SHP77 (cell line): ENCODE measurements at places on chromosomes 16 and 17.

DNA sequence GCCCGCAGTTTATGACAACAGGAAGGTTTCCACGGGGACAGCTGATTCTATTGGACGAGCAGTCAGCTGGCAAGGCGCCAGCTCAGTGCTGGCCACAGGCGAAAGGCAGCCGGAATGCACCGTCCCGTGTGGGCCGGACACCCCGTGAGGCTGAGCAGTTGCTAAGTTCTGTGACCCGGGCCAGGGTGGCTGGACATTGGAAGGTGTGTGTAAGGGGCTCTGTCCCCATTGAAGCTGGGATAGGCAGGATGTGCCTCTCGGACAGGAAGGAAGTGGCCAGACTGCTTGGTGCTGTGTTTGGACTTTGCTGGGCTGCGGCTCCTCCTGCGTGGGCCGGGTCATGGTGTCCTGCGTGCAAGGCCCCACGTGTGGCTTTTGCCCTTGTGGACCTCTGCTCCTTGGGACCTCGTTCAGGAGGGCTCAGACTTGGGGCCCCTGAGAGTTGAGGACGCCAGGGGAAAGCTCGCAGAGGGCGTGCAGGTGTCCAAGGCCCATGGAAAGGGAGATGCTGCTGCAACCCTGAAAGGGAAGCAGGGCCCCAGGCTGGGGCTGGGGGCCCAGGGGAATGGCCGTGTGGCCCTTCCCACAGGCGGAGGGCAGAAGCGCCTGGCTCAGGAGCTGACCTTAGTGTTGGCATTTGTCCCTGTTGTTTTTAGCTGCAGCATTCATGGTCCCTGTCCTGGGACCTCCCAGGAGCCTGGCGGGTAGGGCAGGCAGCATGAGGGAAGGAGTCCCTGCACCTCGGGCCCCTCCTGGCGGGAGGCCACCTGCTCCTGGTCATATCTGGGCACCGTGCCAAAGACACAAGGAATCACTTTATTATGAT, 10.0 kb downstream of the BAIAP2 start:
- DNase-seq: peak; percentile 87

DNA sequence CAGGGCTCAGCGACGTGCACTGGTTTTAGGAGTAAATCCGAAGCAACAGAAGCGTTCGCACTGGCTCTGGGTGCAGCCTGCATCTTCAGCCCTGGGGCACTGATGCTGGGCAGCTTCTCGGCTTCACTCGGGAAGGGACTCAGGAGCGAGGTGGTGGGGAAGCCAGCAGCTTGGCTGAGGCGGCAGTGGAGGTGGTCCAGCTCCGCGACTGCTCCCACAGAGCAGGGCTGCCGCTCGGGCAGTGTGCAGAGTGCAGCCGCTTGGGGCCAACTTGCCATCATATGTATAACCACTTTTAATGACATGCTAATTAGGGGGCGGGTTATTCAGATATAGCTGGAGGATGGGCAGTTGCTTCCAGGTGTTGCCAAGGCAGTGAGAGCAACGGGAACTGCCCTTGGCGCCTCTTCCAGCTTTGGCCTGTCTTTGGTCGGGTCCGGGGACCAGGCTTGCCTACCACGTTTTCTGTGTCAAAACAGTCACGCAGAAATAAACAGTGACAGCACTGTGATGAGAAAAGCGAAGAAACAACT, 26.7 kb downstream of the METRNL start:
- no peak for DNase-seq

DNA sequence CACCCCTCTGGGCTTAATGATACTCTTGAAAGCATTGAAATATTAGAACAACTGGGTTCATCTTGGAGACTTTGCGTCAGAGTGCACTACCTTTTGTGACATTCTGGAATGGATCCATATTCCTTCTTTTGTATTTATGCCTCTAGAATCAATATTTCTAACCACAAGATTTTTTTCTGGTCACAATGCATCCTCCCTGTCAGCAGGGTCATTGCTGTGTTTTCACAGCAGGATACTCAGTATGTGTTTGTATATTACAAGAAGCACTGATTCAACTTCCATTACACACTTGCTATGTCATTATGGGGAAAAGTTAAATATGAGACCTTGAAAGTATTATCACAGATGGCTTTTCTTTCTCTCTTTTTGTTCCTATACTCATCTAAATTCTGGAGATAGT, 370.0 kb downstream of the HS3ST3B1 start:
- no peak for DNase-seq

- DNase-seq: peak; percentile 48
Observed at GRCh38 chr17:40086150-40087044, 14.0 kb downstream of the NR1D1 start.

DNA sequence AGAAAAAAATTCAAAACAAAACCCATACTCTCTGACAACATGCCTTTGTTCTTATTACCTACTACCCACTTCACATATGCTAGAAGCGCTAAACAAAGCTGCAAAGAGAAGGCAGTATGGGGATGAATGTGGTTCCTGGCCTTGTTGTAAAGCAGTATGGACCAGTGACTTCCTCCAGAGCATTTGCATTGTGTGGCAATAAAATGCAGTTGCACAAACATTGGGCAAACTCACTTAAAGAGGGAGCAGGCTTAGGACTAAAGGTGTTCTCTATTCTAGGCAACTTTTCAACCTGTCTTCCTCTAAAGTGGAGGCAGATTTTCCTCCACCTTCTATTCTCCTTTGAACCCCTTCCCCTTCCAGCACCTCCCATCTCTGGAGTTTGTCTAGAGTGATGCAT, 17.1 kb downstream of the TMIGD1 start:
- no peak for DNase-seq

GRCh38 chr17:67520916-67521774, 144.1 kb downstream of the PITPNC1 start:
- no peak for DNase-seq

GRCh38 chr17:44604116-44604761, 47.0 kb downstream of the FZD2 start:
- no peak for DNase-seq

DNA sequence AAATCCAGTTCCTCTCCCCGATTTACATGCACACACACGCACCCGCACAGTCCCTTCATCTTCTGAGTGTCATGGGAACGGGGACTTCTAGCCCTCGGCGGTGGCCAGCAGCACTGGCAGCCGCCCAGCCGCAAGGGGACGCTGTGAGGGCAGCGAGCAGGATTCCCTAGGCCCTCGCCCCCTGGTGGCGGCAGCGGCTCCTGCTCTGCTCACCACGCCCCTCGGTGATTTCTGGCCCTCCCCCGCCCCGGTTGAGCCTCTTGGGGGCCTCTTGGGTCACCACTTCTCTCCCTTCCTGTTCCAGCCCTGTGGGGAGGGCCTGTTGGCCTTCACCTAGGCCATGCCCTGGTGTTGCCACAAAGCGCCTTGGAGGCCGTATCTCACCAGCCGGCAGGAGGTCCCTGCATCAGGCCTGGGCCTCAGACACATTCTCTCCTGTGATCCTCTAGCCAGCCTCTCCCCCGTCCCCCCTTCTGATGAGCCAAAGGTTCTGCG, 75.2 kb upstream of the KSR1 start:
- DNase-seq: peak; percentile 77

DNA sequence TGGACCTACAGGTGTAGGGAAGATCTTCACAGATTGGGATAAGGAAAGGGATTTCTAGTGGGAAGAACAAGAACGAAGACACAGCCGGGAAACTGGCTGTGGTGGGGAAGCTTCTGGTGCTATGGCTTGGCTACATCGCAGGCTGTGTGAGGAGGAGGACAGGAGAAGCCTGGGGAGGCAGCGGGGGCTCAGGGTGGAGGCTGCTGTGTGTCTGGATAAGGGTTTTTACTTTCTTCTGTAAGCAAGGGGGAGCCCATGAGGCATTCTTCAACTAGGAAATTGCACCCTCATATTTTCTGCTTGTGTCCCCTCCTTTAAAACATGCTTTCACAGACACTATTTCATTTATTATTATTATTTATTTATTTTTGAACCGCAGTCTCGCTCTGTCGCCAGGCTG, 2.9 kb upstream of the RHBDF2 start:
- no peak for DNase-seq

- DNase-seq: no peak
Observed at GRCh38 chr16:10608687-10609401, 28.4 kb upstream of the EMP2 start.

- DNase-seq: no peak
Observed at GRCh38 chr17:66230922-66231591, 1.8 kb upstream of the APOH start.

DNA sequence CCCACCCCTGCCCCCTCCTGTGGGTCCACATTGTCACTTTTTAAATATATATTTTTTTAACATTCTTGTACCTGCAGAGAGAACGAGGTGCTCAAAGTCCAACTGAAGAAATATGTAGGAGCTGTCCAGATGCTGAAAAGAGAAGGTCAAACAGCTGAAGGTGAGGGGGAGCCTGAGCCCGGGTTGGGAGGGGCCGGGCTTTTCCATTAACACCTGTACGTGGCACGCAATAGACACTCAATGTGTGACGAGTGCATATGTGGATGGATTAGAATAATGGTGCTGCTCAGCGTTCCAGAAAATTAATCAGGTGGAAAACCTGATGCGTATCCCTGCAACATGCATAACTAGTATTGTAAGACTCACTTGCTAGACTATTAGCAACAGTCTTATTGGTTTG, 223.0 kb downstream of the SNX29 start:
- no peak for DNase-seq

DNA sequence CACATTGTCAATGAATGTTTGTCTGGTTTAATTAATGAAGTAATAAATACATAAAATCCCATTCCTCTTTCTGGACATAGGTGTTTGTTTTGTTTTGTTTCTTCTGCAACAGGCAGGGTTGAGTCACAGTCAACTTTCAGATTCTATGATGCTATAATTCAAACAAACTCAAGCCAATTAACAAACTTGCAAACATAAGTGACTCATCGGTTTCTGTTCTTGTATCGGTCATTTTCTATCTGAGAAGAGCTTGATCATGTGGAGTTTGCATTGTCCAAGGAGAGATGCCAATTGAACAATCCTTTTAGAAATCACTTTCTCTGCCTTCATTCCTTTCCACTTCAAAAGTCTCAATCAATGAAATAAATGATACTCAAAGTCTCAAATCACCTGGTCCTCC, 294.2 kb upstream of the C16orf82 start:
- DNase-seq: peak; percentile 25

DNA sequence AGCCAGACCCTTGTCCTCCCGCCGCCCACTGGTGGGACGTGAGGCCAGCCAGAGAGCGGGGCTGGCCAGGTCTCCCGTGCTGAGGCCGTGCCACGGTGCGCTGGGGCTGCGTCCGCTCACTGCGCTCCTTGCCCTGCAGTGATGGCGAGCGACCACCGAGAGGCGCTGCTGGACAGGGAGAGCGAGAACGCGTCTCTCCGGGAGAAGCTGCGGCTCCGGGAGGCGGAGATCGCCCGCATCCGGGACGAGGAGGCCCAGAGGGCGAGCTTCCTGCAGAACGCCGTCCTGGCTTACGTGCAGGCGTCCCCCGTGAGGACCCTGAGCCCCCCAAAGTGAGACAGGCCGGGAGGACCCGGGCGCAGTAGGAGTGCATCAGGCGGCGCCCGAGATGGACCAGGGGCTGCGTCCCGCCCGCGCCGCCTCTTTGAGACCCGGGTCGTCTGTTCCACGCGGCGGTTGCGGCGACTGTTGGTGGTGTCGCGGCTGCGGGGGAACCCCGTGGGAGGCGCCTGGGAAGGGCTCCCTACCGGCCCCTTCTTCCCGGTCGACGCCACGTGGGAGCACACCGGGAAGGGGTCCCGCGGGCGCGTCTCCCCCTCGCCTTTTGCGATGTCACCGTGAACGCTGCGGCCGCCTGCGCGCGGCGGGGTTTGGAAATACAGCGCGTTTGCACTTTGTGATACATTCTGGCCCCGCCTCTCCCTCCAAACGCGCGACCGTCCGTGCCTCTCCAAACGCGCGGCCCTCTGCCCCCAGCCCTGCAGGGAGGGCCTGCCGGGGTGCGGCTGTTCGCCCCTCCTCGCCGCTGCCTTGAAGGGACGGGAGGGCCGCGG, 792 bp upstream of the RAC3 start:
- peak; percentile 75 for DNase-seq

DNA sequence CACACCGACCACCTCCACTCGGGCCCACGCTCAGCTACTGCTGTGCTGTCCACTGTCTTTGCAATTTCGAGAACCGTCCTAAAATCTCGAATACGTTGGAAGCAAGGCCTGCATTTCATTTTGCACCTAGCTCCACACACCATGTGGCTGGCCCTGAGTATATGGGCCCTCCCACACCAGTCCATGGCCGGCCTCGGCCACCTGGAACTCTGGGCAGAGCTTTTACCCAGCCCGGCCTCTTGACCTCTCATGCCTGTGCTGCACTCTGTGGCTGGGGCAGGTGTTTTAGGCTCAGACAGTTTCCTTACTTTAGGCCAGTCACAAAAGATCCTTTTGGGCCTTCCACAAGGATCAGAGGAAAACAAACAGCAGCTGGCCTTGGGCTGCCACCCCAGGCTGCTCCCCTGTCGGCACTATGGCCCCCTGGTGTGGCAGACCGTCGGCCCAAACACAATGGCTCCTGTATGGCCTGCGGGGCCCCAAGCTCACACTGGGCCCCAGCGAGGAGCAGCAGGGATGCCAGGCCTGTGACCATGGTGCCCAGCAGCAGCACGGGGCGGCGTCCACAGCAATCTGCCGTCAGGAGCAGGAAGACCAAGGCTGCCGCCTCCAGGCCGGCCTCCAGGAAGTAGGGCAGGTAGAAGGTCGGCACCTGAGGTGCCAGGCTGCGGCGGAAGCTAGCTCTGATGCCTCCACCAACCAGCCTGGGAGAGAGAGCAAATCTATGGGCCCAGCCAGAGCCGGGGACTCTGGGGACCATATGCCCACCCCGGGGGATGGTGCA, 2.5 kb downstream of the SLC22A31 start:
- no peak for DNase-seq

GRCh38 chr16:67028696-67029253, at the start of gene CBFB:
Gene CBFB (plus strand): TSS chr16:67029149. CDS start chr16:67029408, 259 bp downstream.
- peak; percentile 75 for DNase-seq

DNA sequence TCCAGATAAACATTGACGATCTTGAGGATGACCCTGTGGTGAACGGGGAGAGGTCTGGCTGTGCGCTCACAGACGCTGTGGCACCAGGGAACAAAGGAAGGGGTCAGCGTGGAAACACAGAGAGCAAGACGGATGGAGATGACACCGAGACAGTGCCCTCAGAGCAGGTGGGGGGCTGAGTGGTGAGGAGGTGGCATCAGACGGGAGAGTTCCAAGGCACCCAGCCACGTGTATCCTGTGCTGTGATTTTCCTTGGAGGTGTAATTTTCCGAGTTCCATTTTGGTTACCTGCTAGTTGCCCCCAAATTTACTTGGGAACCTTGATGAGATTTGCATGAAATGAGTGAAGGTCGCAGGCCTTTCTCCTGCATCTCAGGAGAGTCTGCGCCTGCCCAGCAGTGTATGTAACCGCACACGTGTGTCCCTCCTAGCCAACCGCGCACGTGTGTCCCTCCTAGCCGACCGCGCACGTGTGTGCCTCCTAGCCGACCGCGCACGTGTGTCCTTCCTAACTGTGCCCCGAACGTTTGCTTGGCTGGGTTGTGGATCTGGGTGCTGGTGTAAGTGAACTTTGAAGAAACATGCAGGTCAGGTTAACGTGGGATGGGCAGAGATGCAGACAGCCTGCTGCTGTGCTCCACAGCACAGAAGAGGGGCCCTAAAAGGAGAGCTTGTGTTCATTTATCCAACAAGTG, 10.1 kb downstream of the TCF25 start:
- no peak for DNase-seq
